ENCODE measurements at places on chromosomes 5 and 9.
A peak's percentile ranks its signal among the peaks of the same experiment; 100 is the strongest.

- no peak for DNase-seq
Measured at GRCh38 chr5:30991462-30991861, 202.0 kb upstream of the CDH6 start.

GRCh38 chr9:36136894-36137391 lies 410 bp downstream of the GLIPR2 start:
- DNase-seq, result no peak

DNA sequence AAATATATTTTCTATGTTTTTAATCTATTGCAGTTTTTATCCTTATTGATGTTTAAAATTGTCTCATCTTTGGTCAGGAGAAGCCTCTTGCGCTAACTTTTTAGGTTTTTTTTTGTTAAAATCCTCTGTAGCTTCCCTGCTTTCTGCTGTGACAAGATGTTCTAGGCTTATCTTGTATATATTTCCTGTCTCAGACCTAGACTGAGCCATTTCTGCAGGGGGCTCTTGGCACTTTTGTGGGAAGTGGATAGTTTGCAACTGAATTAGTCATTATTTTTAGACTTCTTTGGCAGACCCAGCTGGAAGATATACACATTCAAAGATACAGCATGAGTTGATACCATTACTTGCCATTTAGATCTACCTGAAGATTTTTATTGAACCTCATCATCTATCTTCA lies 28.8 kb downstream of the TCERG1 start:
- no peak for DNase-seq

DNA sequence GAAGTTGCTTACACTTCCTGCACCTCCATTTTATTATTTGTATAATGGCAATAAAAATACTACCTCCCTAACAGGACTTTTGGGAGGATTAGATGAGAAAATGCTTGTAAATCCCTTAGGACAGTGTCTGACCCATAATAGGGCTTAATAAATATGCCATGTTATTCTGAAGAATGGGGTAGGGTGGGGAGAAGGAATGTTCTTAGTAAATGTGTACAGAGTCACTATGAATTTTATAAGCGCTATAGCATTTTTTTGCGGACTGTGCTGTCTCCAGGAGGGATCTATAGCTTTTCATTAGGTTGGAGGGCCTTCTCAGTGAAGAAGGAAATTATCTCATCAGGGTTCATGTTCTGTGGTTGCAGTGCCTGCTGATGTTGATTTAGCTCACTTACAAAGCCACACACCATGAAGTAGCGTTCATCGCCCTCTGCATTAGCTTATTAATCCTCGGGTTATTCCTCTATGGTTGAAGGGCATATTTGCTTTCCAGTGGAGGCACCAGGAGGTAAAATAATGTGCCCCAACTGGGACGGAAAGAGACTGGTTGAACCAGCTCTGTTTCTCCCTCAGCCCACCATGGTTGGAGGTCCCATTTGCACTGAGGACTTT lies 497.1 kb downstream of the ARHGEF28 start:
- DNase-seq, result no peak

DNA sequence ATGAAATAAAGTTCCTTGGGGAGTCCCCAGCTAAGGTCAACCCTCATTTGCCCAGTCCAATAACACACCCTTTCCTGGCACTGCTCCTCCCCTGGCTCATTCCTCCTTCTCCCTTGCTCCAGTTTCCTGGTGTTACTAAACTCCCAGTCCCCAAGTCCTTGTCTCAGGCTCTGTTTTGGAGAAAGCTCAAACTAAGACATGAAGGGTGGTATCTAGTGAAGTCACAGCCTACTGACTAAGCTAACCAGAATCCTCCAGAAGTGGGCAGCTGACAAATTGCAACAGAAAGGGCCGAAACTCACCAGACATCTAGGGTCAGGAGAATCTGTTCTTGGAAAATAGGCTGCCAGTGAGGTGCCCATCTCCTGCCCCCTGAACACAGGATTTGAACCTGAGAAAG lies 118.7 kb upstream of the NEK6 start:
- no peak for DNase-seq

- no peak for DNase-seq
Measured at GRCh38 chr5:119396030-119396664, 40.3 kb downstream of the TNFAIP8 start.

DNA sequence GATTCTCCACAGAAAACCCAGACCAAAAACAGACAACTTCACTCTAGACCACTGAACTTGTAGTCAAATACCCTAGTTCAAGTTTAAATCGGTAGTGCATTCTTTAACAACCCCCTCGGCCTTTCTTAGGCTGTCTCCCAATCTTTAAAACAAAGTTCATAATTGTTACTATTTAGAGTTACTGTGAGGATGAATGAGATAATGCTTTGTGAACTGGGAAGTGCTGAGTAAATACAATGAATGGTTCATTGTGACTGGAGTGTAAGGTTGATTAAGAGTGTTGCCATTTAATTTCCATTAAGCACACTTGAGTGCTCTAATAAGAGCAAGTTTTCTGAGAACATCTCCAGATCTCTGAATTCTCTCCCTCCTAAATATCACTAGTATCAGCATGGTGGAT lies 228.8 kb upstream of the PIK3R1 start:
- no peak for DNase-seq

- DNase-seq, result no peak
Measured at GRCh38 chr5:180133060-180133459, 61.5 kb upstream of the RNF130 start.

- no peak for DNase-seq
Measured at GRCh38 chr9:76255781-76256455, 138.3 kb downstream of the RFK start.

DNA sequence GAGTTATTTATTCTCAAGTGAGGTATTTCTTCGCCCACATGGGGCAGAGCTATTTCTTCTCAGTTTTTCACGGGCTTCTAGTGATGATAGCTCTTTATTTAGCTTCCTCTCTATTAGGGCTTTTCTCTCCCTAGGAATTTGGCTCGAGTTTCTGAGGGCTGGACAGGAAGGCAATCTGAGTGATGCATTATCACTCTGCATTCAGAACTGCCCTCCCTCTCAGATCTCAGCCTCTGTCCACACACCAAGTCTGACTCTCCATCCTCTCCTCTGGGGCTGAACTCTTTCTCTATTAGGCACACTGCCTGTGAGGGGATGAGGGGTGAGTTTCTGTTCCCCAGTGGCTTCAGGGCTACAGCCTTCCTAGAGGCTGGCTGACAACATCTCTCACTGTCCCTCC lies 14.9 kb upstream of the SCAMP1 start:
- no peak for DNase-seq

GRCh38 chr5:42756606-42757601 lies at the start of gene CCDC152:
Gene CCDC152 (plus strand): TSS chr5:42756818. CDS start chr5:42759122, 2,304 bp downstream.
- DNase-seq, result peak; percentile 58

DNA sequence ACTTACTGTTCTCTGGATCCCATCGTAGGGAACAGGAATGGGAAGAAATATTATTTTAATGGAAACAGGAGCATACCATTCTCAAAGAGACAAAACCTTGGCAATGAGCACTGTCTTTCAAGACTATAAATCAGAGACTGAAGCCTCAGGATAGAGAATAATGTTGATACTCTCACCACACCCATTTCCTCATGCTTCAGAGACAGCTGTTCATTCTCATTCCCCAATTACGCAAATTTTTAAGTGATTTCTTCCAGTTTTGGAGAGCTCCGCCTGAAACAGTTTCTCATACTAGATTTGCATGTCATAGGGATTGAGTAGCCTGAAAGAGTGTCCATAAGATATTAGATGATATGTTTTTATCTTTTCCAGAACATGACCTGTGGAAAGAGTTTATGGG lies 290.5 kb upstream of the RASA1 start:
- DNase-seq, result no peak

DNA sequence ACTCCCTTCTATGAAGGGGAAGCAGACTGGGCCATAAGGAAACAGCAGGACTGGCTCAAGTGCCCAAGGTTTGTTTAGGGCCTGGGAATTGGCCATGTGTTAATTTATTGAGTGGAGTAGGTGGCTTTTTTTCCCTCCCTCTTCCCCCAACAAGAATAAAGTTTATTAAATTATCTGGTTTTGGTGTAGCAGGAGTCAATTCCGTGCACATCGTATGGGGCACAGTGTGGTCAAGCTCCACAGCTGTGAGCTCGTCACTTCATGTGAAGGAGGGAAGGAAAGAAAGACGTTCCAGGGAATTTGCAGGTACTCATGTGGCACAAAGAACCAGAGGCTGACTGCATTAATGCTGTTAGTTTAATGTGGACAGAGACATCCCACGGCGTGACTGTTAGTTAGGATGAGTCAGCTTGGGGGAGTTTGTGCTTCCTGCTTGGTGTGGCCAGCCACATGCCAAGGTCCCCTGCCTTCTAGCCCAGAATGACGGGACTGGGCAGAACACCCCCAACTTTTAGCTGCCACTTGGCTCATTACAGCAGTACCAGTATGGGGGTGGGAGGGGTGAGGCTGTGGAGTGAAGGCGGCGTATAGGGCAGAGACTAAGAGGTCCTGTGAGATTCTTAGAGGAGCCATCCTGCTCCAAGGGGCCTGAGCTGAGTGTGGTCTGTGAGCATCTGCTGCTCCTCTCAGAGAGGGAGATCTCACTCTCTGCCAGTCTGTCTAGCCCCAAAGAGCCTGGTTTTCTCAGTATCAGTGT lies 33.2 kb downstream of the CSF1R start:
- no peak for DNase-seq

DNA sequence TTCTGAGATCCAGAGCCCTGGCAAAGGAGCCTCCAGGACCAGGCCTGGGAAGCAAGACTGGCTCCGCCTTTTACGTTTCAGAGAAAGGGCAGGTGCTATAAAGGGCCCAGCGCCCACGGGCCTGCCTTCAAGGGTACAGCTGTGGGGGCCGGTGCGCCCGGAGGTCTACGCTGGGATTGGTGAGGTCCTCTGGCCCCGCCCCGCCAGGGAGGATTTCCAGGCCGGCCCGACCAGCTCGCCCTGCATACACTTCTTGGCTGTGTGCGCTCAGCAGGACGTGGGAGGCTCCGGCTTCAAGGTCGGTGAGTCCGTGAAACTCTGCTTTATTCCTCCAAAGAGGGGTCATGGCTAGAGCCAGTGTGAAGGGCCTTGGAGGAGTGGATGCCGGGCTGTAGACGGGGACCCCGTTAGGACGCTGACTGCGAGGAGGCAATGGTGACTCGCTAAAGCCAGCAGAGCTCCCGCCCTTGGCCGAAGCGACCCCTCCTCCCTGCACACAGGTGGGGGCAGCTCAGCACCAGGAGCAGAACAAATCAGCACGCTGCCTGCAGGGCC lies at the start of gene CKMT2:
CKMT2 (plus strand) TSS at position 243 of the 555 bp plus-strand sequence. CDS start 17,811 bp downstream, outside the sequence.
- peak; percentile 8 for DNase-seq

GRCh38 chr9:72680593-72681282 lies 159.3 kb downstream of the TMC1 start:
- DNase-seq, result no peak

DNA sequence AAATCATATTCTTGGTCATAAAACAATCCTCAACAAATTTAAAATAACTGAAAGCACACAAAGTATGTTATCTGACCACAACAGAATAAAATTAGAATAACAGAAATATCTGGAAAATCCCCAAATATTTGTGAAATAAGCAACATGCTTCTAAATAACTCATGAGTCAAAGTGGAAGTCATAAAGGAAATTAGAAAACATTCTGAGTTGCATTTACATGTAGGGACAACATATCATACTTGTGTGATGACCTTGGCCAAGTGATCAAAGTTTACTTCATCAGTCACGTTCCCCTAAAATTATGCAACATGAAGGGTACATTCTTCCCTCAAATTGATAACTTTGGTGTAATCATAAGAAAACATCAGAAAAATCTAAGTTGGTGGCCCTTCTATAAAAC lies 64.7 kb downstream of the CSF2 start:
- no peak for DNase-seq

- no peak for DNase-seq
Measured at GRCh38 chr5:128762661-128763306, 202.5 kb upstream of the SLC27A6 start.

DNA sequence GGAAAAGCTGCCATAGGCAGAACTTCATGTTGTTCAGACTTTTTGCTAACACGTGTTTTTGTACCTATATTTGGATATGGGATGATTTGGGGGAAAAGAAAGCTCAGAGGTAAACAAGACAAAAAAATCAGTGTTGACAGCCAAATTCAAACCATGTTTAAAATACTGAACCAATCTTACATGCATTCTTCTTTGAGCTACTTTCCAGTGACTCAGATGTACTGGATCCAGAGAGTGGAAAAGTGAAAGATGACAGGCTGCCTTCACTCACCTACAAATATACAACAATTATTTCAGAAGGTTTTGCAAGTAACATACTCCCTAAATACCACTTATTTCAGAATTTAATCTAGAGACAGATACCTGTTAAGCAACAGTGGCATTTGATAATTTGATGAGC lies 165.7 kb downstream of the MPDZ start:
- DNase-seq, result no peak

DNA sequence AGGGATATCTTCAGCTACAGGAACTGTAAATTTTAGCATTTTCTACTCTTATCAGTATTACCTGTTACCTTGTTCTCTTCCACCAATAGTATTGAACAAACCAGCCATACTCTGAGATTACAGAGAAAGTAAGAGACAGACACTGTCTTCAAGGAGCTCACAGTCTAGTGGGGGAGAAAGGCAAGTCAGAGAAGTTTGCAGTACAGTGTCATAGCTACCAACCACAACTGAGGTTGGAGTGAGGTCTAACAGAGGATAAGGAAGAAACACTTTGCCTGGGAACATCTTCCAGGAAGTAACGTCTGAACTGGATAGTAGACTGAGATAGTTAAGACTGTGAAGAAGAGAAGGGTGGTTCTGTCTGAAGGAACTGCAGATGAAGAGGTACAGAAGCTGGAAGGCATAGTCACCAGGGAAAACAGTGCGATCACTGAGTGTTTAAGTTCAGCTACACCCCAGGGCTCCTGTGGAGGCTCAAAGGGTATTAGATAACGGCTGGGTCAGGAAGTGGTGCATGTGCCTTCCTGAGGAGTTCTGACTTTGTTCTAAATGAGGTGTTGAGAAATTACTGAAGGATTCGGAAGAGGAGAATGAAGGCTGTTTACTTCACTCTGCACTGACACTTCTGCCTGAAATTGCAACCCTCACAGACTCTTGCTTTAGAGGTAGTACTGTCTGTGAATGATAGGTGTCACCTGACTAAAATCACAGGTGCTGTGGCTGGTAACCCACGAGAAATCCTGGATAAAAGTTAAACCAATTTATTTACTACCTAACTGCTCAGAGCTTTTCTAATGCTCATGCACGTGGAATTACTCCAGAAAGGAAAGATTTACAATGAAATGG lies 841.6 kb downstream of the MAT2B start:
- DNase-seq, result no peak

DNA sequence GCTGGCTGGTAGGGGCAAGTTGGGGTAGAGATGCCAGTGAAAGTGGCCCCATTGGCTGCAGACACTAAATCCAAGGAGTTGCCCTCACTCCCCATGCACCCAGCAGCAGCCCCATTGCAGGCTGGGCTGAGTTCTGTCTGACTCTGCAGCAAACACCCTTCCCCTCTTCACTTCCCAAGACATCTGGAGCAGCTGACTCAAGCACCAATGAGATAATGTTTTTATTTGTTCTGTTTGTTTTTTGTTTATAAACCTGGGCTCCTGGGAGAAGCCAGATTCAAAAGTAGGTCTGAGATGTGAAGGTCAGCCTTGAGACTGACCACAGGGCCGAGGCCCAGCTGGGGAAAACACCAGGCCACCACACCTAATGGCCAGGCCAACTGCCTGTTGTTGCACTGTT lies 545.9 kb upstream of the KLF4 start:
- no peak for DNase-seq

- peak; percentile 84 for DNase-seq
Measured at GRCh38 chr5:172918421-172919371, 40.5 kb upstream of the RPL26L1 start.
